Naive thymus-derived CD4-positive, alpha-beta T cell (primary cell): ENCODE measurements at places on chromosomes 2 and 18. TPM values are rescaled to one million over a fixed set of nuclear protein-coding genes. Genes with fewer than 3 reads are reported as not detected.

- no peak for DNase-seq
- H3K4me3 ChIP-seq: no peak overlapping the region
- H3K27ac ChIP-seq: no peak overlapping the region
- no peaks in the 10 kb centered on the region for H3K4me1 ChIP-seq
- H3K27me3 ChIP-seq: no peaks in the 10 kb centered on the region
Observed at GRCh38 chr2:23567161-23567756, 182.3 kb downstream of the KLHL29 start.

DNA sequence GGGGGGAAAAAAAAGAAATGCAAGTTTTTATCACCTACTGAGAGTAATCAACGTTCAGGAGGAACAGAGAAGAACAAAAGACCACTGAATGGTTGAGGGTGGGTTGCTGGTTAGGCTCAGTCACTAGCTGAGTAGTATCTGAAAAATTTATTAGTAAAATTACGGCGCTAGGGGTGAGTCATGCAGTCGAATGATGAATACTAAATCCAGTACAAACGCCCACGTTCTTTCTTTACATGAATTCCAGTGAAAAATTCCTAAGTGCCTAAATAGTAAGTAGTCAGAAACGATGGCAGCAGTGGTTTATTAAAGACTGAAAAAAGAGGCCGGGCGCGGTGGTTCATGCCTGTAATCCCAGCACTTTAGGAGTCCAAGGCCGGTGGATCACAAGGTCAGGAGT is 52.0 kb downstream of the TEKT4 start:
- H3K36me3 ChIP-seq: no peaks in the 10 kb centered on the region
- no peak overlapping the region for H3K4me3 ChIP-seq
- no peak overlapping the region for H3K27ac ChIP-seq
- no peak for DNase-seq
- H3K4me1 ChIP-seq: no peaks in the 10 kb centered on the region

GRCh38 chr2:28206762-28207161 is 185.9 kb upstream of the FOSL2 start:
- H3K4me1 ChIP-seq: no peaks in the 10 kb centered on the region
- H3K27me3 ChIP-seq: no peaks in the 10 kb centered on the region
- no peaks in the 10 kb centered on the region for H3K36me3 ChIP-seq
- H3K27ac ChIP-seq: no peak overlapping the region
- no peak overlapping the region for H3K4me3 ChIP-seq
- no peak for DNase-seq

- peaks cover 21% of the 10 kb centered on the region for H3K4me1 ChIP-seq
- H3K27me3 ChIP-seq: no peaks in the 10 kb centered on the region
- no peaks in the 10 kb centered on the region for H3K36me3 ChIP-seq
- H3K27ac ChIP-seq: peak overlapping the region; percentile 4
Observed at GRCh38 chr2:10028988-10029874, 14.1 kb upstream of the KLF11 start.

- H3K27ac ChIP-seq: no peak overlapping the region
- no peak for DNase-seq
- H3K27me3 ChIP-seq: no peaks in the 10 kb centered on the region
- H3K36me3 ChIP-seq: no peaks in the 10 kb centered on the region
- H3K4me3 ChIP-seq: no peak overlapping the region
Observed at GRCh38 chr2:22134421-22134820, 1010.7 kb downstream of the TDRD15 start.

- no peak overlapping the region for H3K4me3 ChIP-seq
- H3K27ac ChIP-seq: no peak overlapping the region
- no peaks in the 10 kb centered on the region for H3K27me3 ChIP-seq
- no peak for DNase-seq
- no peaks in the 10 kb centered on the region for H3K4me1 ChIP-seq
- H3K36me3 ChIP-seq: no peaks in the 10 kb centered on the region
Observed at GRCh38 chr2:180115675-180116074, 108.6 kb upstream of the CWC22 start.

DNA sequence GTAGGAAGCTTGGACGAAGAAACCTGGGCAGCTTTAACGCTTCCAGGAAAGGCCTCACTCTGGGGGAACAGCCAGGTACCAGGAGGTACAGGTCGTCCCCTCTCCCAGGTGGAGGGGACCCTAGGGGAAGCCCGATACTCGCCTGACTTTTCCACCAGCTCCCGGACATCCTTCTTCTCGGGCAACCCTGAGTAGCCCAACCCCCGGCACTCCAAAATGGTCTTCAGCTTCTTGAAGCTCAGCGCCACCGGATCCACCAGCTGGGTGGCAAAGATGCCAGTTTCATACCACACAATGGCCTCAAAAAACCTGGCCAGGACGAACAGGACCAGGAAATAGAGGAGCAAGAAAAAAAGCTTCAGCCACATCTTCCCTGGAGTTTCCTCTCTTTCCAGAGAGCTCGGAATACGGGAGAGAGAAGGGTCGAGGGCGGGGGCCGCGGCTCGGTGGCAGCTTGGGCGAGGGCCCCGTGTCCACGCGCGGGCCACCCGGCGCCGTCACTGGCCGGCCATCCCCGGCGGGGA is 1.1 kb downstream of the RNF103 start:
- peak; percentile 22 for DNase-seq
- peaks cover 5% of the 10 kb centered on the region for H3K36me3 ChIP-seq
- H3K27me3 ChIP-seq: no peaks in the 10 kb centered on the region

GRCh38 chr2:165436559-165436958 is 32.9 kb upstream of the CSRNP3 start:
- no peak for DNase-seq
- no peaks in the 10 kb centered on the region for H3K27me3 ChIP-seq
- H3K4me3 ChIP-seq: no peak overlapping the region
- H3K27ac ChIP-seq: no peak overlapping the region
- no peaks in the 10 kb centered on the region for H3K36me3 ChIP-seq

DNA sequence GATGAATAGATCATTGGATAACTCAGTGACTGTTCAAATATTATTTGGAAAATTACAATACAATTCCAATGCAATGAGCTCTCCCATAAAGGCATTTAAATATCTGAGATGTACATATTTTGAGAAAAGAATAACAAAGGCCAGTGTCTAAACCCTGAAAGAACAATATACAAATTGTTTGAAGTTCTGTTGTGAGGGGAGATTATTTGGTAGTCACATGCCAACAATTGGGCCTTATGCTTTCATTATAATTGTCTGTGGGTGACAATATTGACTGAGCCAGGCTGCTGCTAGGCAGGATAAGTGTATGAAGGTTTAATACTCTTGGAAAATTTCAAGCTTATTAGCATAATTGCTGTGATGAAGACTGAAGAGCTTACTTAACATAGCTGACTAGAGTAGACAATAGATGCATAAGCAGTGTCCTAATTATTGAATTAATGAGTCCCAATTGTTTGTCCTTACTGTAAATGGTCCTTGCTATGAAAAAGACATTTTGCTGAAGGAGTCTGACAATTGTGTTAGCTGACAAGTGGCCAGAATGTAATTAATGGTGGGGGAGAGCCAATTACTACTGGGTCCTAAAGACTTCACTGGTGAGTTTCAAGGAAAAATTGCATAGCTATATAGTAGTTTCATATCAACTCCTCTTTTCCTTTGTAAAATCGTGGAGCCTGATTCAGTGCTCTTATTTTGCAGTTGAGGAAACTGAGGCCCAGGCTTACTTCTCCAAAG is 5.0 kb upstream of the SMAD2 start:
- H3K27me3 ChIP-seq: no peaks in the 10 kb centered on the region
- H3K36me3 ChIP-seq: no peaks in the 10 kb centered on the region
- no peak overlapping the region for H3K27ac ChIP-seq

GRCh38 chr2:203175371-203175770 is 63.4 kb upstream of the CYP20A1 start:
- no peaks in the 10 kb centered on the region for H3K27me3 ChIP-seq
- DNase-seq: no peak
- no peak overlapping the region for H3K27ac ChIP-seq
- no peaks in the 10 kb centered on the region for H3K36me3 ChIP-seq

DNA sequence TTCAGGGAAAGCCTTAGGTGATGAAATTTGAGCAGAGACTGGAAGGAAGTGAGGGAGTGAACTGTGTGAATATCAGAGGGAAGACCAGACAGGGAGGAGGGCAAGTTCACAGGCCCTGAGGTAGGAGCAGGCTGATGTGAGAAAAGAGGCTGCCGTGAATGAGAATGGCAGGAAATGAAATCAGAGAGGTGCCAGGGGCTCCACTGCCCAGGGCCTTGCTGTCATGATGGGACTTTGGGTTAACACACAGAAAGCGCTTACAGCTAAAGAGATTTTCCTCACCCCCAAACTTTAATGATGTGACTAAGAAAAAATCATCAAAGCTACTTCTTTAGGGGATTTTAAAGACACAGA is 53.8 kb downstream of the MARCHF4 start:
- DNase-seq: no peak
- H3K27me3 ChIP-seq: no peaks in the 10 kb centered on the region
- no peak overlapping the region for H3K4me3 ChIP-seq
- no peak overlapping the region for H3K27ac ChIP-seq
- H3K36me3 ChIP-seq: no peaks in the 10 kb centered on the region

GRCh38 chr2:99960790-99961189 is 181.6 kb downstream of the AFF3 start:
- no peak overlapping the region for H3K27ac ChIP-seq
- H3K36me3 ChIP-seq: no peaks in the 10 kb centered on the region
- DNase-seq: no peak
- no peaks in the 10 kb centered on the region for H3K4me1 ChIP-seq
- no peaks in the 10 kb centered on the region for H3K27me3 ChIP-seq

DNA sequence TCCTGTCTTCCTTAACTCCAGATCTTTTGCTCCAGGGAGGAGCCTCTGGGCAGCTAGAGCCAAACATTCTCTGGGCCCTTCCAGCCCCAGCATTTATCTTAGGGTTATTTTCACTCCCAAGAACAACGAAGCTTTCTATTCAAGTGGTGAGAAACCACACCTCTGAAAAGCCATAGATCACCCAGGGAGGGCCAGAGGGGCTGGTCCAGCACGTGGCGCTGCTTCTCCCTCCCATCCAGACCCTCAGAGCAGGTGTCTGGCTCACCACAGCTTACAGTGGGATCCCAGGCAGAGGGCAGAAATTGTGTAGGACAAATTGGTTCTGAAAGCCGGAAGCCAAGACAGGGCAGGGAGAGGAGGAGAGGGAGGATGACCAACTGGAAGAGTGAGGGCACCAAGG is 74.0 kb upstream of the PKDCC start:
- no peaks in the 10 kb centered on the region for H3K4me1 ChIP-seq
- DNase-seq: no peak
- H3K4me3 ChIP-seq: no peak overlapping the region

DNA sequence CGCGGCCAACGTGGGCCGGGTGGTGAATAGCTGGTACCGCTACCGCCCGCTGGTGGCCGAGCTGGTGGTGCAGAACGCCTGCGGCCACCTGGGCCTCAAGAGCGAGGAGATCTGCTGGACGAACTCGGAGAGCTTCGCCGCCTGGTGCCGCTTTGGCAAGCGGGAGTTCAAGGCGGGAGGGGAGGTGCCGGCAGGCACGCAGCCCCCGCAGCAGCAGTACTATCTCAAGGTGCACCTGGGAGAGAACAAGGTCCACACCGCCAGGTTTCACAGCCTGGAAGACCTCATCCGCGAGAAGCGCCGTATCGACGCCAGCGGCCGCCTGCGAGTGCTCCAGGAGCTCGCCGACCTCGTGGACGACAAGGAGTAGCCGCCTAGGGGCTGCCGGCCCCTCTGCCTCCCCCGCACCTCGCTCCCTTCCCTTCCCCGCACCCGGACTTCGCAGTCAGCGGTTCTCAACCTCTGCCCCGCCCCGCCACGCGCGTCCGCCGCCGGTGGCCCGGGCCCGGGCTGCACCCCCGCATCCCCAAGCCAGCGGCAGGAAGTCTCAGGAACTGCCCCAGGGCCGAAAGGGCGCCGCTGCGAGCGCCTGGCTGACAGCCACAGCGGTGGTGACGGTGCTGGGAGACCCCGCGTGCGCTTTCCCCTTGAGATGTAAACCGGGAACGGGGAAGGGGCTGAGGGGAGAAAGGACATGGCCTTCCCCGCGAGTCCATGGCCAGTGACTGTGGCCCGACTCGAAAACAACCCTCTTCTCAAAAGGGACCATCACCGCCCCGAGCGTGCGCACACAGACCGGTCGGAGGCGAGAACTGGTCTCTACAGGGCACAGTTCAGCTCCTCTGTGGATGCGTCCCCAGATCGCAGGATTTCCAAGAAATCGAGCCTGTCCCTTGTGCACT is 2.2 kb downstream of the LRATD1 start:
- no peak overlapping the region for H3K4me3 ChIP-seq
- H3K36me3 ChIP-seq: no peaks in the 10 kb centered on the region
- no peak for DNase-seq
- no peaks in the 10 kb centered on the region for H3K4me1 ChIP-seq
- no peak overlapping the region for H3K27ac ChIP-seq

VWA3B gene
- total RNA-seq: not detected

LGALSL gene
- 0.11 TPM for total RNA-seq

SLC4A3 gene
- total RNA-seq: not detected

TTN gene
- 43.8 TPM for total RNA-seq

IL1A gene
- total RNA-seq: 1.6 TPM

SCYGR2 gene
- total RNA-seq: not detected
